Panc1 (cell line): ENCODE measurements at places on chromosomes 4 and X. TPM values are rescaled to one million over a fixed set of nuclear protein-coding genes. Genes with fewer than 3 reads are reported as not detected.

DNA sequence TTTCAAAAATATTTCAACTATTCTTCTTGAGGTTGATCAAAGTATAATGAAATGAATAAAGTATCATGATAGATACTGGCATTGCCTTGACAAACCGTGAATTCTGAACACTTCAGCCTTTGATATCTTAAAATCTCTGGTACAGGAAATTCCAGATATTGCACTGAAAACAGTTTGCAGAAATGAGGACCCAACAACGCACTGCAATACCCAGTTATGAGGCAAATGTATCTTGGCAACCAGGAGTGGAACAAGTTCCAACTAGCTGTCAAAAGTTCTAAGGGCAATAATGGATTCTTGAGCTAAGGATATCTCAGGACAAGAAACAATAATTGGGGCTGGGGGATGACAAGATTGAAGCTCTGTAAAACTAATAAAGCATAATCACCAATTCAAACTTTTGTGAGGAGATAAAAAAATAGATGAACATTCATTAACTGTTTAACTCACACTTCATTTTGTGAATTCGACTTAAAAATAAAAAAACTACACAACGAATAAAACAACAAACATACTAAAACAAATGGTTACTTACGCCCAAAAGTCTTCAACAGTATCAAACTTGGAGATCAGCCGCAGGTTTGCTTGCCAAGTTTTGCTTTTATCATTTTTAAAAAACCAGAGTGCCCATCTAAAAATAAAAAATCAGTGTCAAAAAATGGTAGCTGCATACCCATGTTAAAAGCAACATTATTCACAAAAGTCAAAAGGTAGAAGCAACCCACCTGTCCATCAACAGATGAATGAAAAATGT lies 38.1 kb downstream of the EIF4E start:
- no peak for DNase-seq

CT47B1 gene
- total RNA-seq = not detected

HS3ST1 gene
- total RNA-seq = 0.21 TPM

DNA sequence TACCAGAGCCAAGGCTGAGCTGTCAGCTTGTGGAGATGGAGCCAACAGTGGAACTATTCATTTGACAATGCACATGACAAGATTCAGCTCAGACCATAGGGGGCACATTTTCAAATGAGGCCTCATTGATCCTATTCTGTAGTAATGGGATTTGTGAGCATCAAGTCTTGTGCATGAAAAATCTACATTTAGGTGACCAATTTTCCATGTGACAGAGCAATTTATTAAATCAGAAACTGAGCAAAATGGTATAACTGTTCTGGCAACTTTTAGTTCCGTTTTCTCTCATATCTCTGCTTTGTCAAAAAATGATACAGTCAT lies 108.5 kb upstream of the PCDH18 start:
- DNase-seq = no peak

- no peak for DNase-seq
Measured at GRCh38 chrX:7580127-7580526, 262.8 kb upstream of the VCX start.

GRCh38 chr4:58119298-58119697 lies 1009.1 kb upstream of the IGFBP7 start:
- no peak for DNase-seq

DNA sequence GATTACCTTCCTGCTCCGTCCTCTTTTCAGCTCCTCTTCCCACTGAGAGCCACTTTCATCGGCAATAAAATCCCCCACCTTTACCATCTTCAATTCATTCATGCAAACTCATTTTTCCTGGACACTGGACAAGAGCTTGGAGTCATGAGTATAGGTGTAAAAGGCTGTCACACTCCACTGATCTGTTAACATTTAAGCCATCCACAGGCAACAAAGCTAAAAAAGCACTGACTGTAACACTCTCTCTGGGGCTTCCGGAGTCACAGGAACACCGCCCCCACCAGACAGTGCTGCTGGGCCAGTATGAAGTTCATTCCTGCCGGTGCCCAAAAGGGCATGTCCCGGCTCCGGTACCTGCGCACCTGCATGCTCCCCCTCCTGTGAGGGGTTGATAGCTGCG lies 38.5 kb downstream of the MAGEB5 start:
- no peak for DNase-seq

- DNase-seq = no peak
Measured at GRCh38 chr4:152643153-152644035, 36.4 kb downstream of the TMEM154 start.

DNA sequence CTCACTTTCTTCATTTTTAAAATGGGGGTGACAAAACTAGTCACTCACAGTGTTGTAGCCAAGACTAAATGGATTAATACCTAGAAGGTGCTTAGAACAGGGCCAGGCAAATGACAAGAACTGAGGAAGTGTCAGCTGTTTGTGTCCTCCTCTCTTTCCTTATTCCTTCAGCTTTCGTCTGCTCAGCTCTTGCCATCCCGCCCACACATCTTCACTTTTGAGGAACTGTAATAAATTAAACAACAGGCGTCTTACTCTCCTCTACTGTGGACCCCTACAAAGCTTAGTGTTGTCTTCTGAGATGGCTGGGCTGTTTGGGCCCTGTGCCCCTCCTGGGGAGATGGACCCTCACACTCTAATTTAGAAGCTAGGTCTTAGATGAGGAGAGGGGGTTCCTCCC lies 2.7 kb downstream of the HPSE start:
- DNase-seq = no peak

STK32B gene
- 11.6 TPM for total RNA-seq

- no peak for DNase-seq
Measured at GRCh38 chrX:108022491-108023089, 22.3 kb upstream of the VSIG1 start.

WDFY3 gene
- 47.8 TPM for total RNA-seq

DNA sequence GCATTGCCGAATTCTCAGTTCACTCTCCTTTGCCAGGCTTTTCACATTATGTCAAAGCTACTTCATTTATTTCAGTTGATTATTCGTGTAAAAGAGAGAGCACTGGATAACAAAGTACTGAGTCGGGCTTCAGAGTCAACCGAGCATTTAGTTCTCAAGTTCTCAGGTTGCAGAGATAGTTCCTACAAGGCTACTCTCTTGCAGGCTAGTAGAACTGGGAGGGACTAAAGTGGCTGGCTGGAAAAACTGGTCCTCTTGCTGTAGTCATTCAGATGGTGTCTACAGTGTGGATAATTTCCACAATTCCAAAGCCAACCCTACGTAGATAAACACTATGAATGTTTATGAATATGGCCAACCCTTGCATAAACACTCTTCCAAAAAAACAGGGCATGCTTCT lies 4.6 kb upstream of the CCNG2 start:
- no peak for DNase-seq

RASGEF1B gene
- total RNA-seq = not detected

GRCh38 chr4:106355193-106355592 lies 13.4 kb downstream of the GIMD1 start:
- DNase-seq = no peak

GPAT3 gene
- 15.1 TPM for total RNA-seq

DNA sequence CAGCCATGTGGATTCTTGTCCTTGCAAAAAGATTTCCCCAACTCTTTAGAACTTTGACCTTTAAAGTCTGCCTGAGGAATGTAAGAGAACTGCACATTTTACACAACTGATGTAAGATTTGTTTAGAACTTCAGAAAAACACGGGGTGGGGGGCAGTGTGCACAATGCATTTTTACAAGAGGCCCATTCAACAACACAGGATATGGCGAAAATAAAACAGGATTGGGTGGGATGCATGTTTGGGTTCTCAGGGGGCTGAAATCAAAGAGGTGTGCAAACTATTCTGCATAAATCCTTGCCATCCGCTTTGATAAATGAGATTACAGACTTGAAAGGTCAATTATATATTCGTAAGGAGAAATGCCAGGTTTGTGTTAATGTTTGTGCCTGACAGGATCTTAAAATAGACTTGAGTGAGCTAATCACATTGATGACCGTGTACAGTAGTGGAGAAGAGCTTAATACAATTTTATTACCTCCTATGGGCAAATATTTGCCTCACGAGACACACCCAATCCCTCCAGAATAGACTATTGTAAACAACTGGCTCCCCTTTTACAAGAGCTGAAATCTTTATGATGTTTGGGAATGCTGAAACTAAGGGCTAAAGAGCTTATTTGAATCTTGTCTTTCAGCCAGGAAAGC lies 184.1 kb upstream of the LEF1 start:
- DNase-seq = no peak

- DNase-seq = no peak
Measured at GRCh38 chrX:154383359-154384283, 4.5 kb downstream of the EMD start.

MAML3 gene
- total RNA-seq = 7.7 TPM

DNA sequence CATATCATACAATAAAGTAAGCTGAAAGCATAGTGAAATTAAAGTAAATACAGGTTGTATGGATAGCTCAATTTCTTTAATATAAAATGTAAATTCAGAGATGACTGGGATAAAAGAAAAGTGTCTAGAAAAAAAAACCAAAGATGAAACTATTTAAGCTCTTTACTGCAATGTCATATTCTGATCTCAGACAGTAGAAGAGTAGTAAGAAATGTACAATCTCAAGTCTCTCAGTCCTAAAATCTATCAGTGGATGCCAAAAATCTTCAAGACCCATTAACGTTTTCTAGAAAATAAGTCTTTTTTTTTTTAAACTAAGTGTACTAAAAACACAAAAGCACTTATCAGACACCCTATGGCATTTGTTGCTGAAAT lies 13.8 kb downstream of the MGARP start:
- DNase-seq = no peak

DNA sequence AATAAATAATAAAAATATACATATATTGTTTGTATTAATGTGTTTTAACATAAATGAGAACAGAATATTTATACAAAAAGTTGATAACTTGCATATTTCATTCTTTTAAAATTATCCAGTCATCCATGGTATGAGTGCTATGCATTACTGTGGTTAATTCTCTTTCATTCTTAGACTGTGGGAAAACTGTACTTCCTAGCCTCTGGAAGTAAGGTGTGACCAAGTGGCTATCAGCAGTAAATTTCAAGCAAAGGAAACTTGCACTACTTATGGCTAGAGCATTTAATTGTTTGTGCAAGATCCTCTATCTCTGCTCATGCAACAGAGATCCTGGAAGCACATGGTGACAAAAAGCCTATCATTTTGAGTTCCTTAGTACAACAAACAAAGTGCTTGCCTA lies 1054.5 kb upstream of the PABPC4L start:
- DNase-seq = no peak
